ENCODE measurements at places on chromosomes 12 and 14. TPM values are rescaled to one million over a fixed set of nuclear protein-coding genes. Genes with fewer than 3 reads are reported as not detected.

RDH12 gene
- not detected for total RNA-seq

SERPINA5 gene
- not detected for total RNA-seq

TRPV4 gene
- 2.6 TPM for total RNA-seq

MSRB3 gene
- 43.9 TPM for total RNA-seq

GPR135 gene
- total RNA-seq, result 2.1 TPM

PCED1B gene
- total RNA-seq, result 1.3 TPM

NEUROD4 gene
- total RNA-seq, result not detected

SLC6A12 gene
- not detected for total RNA-seq

AQP6 gene
- under 0.01 TPM for total RNA-seq

AMDHD1 gene
- 0.14 TPM for total RNA-seq

SMCO2 gene
- total RNA-seq, result 0.14 TPM

TMTC1 gene
- 83.5 TPM for total RNA-seq

CISTR gene
- not detected for total RNA-seq

INHBE gene
- 12.7 TPM for total RNA-seq

ANO4 gene
- total RNA-seq, result 2.4 TPM

C12orf60 gene
- 0.74 TPM for total RNA-seq

CCDC177 gene
- under 0.01 TPM for total RNA-seq

B3GNT4 gene
- total RNA-seq, result 0.09 TPM

MYF6 gene
- total RNA-seq, result not detected

DNAI7 gene
- total RNA-seq, result 0.18 TPM

APEX1 gene
- 58.3 TPM for total RNA-seq

SIX6 gene
- total RNA-seq, result not detected

CYP46A1 gene
- total RNA-seq, result under 0.01 TPM

C12orf54 gene
- not detected for total RNA-seq

TAS2R13 gene
- 0.85 TPM for total RNA-seq

TCP11L2 gene
- 65.1 TPM for total RNA-seq

PPP1R1A gene
- total RNA-seq, result not detected

KRT4 gene
- not detected for total RNA-seq

NID2 gene
- 333 TPM for total RNA-seq

TPH2 gene
- total RNA-seq, result not detected

B4GALNT1 gene
- total RNA-seq, result 0.55 TPM

RASSF9 gene
- 0.85 TPM for total RNA-seq

PROX2 gene
- total RNA-seq, result not detected

GZMB gene
- not detected for total RNA-seq

CLEC6A gene
- not detected for total RNA-seq

KCNJ8 gene
- total RNA-seq, result 19.8 TPM

AEBP2 gene
- total RNA-seq, result 15.4 TPM

RD3L gene
- total RNA-seq, result not detected

ISCA2 gene
- 10.1 TPM for total RNA-seq

SRGAP1 gene
- 12.3 TPM for total RNA-seq

C12orf42 gene
- not detected for total RNA-seq

SSTR1 gene
- total RNA-seq, result 3.0 TPM

DLK1 gene
- total RNA-seq, result not detected

FICD gene
- total RNA-seq, result 12.0 TPM

PXN gene
- total RNA-seq, result 10.8 TPM

ANG gene
- total RNA-seq, result 5.1 TPM

MYO1H gene
- not detected for total RNA-seq
